ENCODE measurements at places on chromosomes 1 and 21. TPM values are rescaled to one million over a fixed set of nuclear protein-coding genes. Genes with fewer than 3 reads are reported as not detected.

LCK gene
- not detected for total RNA-seq

C1orf210 gene
- 0.84 TPM for total RNA-seq

DNA sequence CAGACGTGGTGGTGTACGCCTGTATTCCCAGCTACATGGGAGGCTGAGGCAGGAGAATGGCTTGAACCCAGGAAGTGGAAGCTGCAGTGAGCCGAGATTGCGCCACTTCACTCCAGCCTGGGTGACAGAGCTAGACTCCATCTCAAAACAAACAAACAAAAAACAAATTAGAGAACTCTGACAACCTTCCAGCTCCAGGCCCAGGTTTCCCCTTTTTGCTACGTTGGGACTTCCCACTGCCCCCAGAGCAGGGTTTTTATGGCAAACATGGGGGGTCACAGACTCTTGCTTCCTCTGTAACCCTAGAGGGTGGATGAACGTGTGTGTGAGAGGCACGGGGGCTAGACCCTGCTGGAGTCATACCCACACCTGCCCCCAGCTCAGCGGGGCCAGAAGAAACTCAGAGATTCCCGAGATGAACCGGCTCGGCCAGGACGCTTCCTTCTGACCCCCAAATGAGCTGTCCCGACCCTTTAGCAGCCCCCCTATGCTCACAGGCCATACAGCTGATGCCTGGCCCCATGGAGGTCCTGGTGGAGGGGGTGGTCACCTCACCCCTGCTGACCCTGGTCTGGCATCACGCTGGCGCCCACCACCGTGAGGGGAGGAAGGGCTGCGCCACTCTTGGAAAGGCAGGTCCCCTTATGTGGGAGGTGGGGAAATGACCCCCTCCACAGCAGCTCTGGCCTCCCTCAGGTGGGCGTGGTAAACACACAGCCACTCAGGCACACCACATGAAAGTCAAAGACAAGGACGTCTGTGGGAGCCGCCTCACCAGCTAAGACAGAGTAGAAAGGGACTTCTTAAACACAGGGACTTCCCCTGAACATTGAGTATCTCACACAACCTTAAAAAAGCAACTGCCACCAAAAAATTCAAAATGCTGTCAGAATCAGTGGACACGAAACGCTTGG lies 7.1 kb downstream of the GPR157 start:
- H3K36me3 ChIP-seq: no peaks in the 10 kb centered on the region
- no peaks in the 10 kb centered on the region for H3K4me1 ChIP-seq
- no peak overlapping the region for H3K27ac ChIP-seq
- no peak overlapping the region for H3K4me3 ChIP-seq
- H3K27me3 ChIP-seq: no peaks in the 10 kb centered on the region

C1orf87 gene
- total RNA-seq: not detected

- no peak for DNase-seq
- H3K27me3 ChIP-seq: no peaks in the 10 kb centered on the region
- no peak overlapping the region for H3K4me3 ChIP-seq
- no peaks in the 10 kb centered on the region for H3K36me3 ChIP-seq
Measured at GRCh38 chr1:185696422-185697150, 37.6 kb upstream of the HMCN1 start.

All from astrocyte (in vitro differentiated cells and primary cell).